Astrocyte (in vitro differentiated cells and primary cell): ENCODE measurements at places on chromosomes 7 and 10. TPM values are rescaled to one million over a fixed set of nuclear protein-coding genes. Genes with fewer than 3 reads are reported as not detected.

GRCh38 chr7:131056007-131056406 is 271.7 kb upstream of the MKLN1 start:
- H3K4me1 ChIP-seq = no peaks in the 10 kb centered on the region
- no peak overlapping the region for H3K27ac ChIP-seq
- no peak for DNase-seq
- no peak overlapping the region for H3K4me3 ChIP-seq
- no peaks in the 10 kb centered on the region for H3K36me3 ChIP-seq

DNA sequence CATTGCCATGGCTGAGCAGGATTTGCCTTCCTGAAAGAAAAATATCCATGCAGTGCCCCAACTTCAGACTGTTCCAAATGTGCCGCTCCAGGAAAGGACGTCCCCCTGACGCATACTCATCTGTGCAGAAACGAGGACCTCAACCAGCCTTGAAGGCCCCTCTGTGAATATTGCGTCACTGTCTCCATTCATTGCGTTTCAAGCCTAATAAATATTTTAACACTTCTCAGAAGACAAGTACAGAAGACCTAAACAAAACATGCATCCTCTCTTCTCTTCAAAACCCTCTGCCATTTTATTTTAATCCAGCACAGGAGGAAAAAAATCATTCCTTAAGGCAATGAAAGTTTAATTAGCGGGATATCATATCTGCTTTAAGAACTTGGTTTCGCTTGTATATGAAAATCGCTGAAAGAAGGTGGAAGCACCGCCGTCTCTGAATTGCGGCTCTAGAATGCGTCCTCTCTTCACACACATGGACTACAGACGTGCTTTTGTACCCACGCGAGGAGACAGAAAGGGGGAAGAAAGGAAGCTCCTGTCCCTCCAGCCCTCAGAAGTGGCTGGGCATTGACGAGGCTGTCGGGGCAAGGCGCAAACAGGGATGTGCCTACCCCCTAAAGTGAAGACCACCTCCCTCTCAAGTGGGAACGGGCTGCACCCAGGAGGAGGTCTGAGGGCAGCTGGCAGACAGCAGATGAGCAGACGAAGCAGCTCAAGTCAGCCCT is 36.8 kb downstream of the RGS10 start:
- H3K27me3 ChIP-seq = no peaks in the 10 kb centered on the region
- no peaks in the 10 kb centered on the region for H3K4me1 ChIP-seq
- no peak for DNase-seq
- no peak overlapping the region for H3K27ac ChIP-seq

ZNF239 gene
- total RNA-seq = 5.3 and 5.7 TPM in 2 replicates

CADPS2 gene
- 6.1 and 6.4 TPM in 2 replicates for total RNA-seq

ANKRD1 gene
- total RNA-seq = 841 and 913 TPM in 2 replicates

DNA sequence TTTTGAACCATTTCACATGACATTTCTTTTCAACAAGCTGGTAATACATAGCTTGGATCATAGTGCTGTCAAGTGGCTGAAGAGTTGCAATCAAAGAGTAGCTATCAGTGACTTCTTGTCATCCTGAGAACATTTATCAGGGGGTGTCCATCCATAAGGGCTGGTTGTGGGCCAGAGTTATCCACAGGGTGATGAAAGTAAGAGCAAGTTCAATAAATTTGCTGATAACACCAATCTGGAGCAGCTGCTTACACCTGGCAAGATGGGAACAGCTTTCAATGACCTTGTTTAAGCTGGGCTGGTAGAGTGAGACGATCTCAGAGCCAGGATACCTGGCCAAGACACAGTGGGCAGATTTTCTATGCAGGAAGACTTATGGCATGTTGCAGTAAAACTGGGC is 96.3 kb upstream of the IMMP2L start:
- no peak overlapping the region for H3K27ac ChIP-seq
- no peak for DNase-seq
- H3K4me3 ChIP-seq = no peak overlapping the region
- no peaks in the 10 kb centered on the region for H3K27me3 ChIP-seq

DGKI gene
- 6.3 and 7.5 TPM in 2 replicates for total RNA-seq

ABCB1 gene
- 0.79 and 1.8 TPM in 2 replicates for total RNA-seq

PCDH15 gene
- total RNA-seq = not detected in 2 replicates

GALNT11 gene
- total RNA-seq = 22.4 and 23.0 TPM in 2 replicates

DNA sequence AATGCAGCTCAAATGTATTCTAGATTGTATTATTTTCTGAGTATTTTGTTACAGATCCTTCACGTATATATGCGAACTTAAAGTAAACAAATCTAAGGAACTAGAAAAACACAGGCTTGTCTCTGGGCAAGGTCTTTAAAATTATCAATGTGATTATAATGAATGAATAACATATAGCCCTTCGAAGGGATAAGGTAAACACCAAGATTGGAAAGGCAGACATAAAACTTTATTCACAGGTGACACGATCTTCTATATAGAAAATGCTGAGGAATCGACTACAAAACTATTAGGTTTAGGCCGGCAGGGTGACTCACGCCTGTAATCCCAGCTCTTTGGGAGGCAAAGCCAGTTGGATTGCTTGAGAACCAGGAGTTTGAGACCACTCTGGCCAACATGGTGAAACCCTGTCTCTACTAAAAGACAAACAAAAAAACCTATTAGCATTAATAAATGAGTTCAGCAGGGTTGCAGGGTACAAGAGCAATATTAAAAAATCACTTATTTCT is 80.4 kb downstream of the CNNM2 start:
- no peak overlapping the region for H3K4me3 ChIP-seq
- H3K36me3 ChIP-seq = no peaks in the 10 kb centered on the region
- DNase-seq = no peak
- no peaks in the 10 kb centered on the region for H3K4me1 ChIP-seq

- peaks cover 37% of the 10 kb centered on the region for H3K4me1 ChIP-seq
- H3K4me3 ChIP-seq = no peak overlapping the region
- no peak overlapping the region for H3K27ac ChIP-seq
- no peaks in the 10 kb centered on the region for H3K27me3 ChIP-seq
- DNase-seq = no peak
- no peaks in the 10 kb centered on the region for H3K36me3 ChIP-seq
Measured at GRCh38 chr7:2513702-2514101, 5.9 kb upstream of the LFNG start.

SLC13A1 gene
- not detected in 2 replicates for total RNA-seq

AMPH gene
- 2.9 and 3.3 TPM in 2 replicates for total RNA-seq

SPDYE11 gene
- not detected in 2 replicates for total RNA-seq

GRCh38 chr7:132655131-132655727 is 79.0 kb upstream of the PLXNA4 start:
- H3K4me3 ChIP-seq = no peak overlapping the region
- no peak overlapping the region for H3K27ac ChIP-seq
- no peaks in the 10 kb centered on the region for H3K27me3 ChIP-seq
- peak; percentile 63 for DNase-seq
- no peaks in the 10 kb centered on the region for H3K36me3 ChIP-seq

FOXI2 gene
- not detected in 2 replicates for total RNA-seq

GIMAP6 gene
- total RNA-seq = not detected in 2 replicates

DNA sequence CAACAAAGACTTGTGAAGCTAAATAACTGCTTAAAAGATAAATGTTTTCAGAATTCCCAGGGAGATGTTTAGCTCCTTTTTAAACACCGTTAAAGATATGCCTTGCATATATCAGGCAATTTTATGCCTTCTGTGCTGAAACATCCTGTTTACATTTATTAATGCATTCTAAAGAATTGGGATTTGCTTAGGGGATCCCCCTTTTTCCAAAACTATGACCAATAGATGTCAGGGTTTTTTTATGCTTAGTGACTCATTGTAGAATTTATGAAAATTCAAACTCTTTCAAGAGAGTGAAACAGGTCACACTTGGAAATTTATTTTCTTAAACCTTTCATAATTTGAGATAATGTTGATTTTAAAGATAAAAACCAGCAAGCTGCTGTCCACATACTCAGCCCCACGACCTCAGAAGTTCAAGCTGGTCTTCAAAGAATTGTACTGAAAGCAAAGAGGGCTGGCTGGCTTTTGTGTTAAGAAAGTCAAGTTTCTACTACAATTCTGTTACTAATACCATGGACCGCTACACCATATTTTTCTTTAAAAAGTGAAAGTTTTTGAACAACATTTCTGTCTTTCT is 411.8 kb downstream of the ETV1 start:
- H3K27ac ChIP-seq = no peak overlapping the region
- H3K36me3 ChIP-seq = no peaks in the 10 kb centered on the region
- H3K27me3 ChIP-seq = no peaks in the 10 kb centered on the region

DNA sequence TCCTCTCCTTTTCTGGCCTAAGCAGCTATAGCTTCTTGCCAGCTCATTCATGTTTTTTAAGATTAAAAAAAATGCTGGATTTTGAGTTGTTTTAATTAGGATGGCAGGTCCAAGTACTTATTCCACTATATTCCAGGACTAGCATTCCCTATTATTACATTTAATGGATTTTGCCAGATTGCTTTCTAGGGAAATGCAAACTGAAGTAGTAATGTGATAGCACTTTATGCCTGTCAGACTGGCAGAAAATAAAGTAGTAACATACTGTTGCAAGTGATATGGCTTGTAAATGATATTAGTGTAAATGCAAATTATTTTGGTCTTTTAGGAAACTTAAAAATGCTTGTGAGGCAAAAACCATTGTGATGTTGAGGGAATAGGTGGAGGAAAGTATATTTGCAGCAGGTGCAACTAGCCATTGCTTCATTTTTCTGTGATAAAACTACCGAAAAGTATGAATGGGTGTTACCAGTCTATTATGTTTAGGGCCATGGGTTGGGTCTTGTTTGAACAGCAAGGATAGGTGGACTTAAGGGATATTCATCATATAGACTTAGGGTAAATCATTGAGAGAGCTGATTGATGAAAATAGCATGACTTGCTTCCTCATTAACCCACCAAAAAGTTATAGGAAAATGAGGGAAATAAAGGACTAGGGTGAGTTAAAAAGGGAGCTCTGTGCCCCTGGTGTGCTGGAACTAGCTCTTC is 19.9 kb downstream of the ZNRF2 start:
- H3K4me1 ChIP-seq = no peaks in the 10 kb centered on the region
- H3K27ac ChIP-seq = no peak overlapping the region
- DNase-seq = no peak
- H3K27me3 ChIP-seq = no peaks in the 10 kb centered on the region

LLCFC1 gene
- total RNA-seq = not detected in 2 replicates

DNA sequence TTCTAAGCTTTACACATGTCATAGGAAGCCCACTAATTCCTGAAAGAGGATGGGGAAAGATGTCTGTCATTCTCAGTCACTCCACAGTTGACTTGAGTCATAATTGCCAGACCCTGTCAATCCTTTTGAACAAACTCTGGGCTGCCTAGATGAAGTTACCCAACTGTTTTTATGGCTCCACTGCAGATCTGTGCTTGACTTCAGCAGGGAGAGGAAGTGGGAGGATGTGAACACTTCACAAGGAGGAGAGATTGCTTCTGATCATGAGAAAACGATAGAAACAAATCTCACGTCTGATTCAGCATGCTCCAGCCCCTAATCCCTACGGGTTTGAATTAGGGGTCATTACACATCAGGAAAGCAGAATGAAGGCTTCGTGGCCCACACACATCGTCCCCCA is 596.6 kb upstream of the CELF2 start:
- no peaks in the 10 kb centered on the region for H3K36me3 ChIP-seq
- H3K4me1 ChIP-seq = no peaks in the 10 kb centered on the region
- no peaks in the 10 kb centered on the region for H3K27me3 ChIP-seq
- DNase-seq = no peak

- no peaks in the 10 kb centered on the region for H3K36me3 ChIP-seq
- H3K27me3 ChIP-seq = no peaks in the 10 kb centered on the region
- no peak overlapping the region for H3K4me3 ChIP-seq
- no peak for DNase-seq
- no peaks in the 10 kb centered on the region for H3K4me1 ChIP-seq
Measured at GRCh38 chr10:34864149-34865067, 49.3 kb upstream of the PARD3 start.

DNA sequence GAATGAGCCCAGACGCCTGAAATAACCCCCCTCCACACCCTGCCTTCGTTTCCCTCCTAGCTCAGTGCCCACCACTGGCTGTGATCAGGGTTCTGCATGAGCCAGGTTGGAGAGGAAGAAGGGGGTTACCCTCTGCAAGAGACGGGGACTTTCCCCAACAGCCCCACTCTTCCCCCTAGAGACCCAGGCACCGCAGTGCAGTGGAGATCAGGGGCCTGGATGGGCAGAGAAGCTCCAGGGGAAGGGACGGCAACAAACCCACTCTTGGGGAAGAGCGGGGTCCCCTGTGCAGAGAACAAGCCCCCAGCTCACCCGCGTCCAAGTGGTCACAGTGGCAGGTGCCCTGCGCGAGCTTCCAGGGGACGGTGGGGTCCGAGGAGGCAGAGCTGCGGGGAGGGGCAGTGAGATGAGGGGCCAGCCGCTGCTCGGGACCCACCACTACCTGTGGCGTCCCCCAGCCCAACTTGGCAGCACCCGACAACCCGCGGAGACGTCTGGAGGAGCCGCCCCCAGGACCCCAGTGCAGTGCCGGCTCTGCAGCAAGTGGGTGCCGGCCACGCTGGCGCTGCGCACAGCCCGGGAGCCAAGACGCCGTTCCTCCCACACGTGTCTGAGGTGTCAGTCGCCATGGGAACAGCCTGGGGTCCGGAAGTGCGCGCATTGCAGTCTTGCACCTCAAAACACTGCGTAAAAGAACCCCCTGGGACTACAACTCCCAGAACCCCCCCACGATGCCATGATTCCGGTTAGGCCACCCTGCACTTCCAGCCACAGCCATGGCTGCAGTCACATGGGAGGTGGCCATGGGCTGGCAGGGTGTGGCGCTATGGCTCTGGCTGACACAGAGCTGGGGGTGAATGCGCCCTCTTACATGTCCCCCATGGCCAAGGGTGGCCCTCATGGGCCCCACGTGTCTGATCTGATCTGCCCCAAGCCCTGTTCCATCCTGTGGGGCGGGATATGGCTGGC is 45.8 kb upstream of the WIPI2 start:
- DNase-seq = peak; percentile 18
- H3K36me3 ChIP-seq = no peaks in the 10 kb centered on the region
- peaks cover 3% of the 10 kb centered on the region for H3K27me3 ChIP-seq
- H3K4me3 ChIP-seq = no peak overlapping the region
- no peak overlapping the region for H3K27ac ChIP-seq

SLC39A12 gene
- total RNA-seq = not detected in 2 replicates

OGDH gene
- 65.6 and 73.7 TPM in 2 replicates for total RNA-seq

DNA sequence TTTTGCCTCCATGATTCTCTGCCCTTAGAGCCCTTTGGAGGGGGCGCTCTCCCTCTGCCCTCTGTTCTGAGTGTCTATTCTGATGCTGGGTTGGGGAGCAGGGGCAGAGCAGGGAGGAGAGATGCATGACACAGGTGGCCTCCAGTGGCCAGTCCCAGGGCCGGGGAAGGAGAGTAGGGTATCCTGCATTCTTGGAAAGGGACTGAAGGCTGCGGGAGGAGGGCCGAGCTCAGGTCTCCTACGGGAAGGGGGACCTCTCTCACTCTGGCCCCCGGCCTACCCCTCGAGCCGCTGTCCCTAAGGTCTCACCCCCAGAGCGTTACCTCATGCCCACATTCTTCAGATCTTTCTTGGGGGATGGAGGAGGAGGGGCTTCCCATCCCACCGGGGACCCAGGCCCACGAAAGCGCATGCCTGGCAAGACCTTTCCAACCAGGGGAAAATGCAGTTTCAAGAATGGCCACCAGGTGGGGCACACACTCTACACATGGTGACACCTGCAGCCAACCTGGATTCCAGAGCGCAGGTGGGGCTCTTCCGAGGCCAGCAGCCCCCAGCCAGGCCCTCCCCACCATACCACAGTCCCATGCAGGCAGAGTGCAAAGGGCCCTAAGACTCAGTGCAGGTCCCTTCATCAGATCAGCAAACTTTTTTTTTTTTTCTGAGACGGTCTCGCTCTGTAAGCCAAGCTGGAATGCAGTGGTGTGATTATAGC is 86.4 kb downstream of the MYL10 start:
- no peaks in the 10 kb centered on the region for H3K27me3 ChIP-seq
- H3K4me3 ChIP-seq = no peak overlapping the region
- H3K4me1 ChIP-seq = no peaks in the 10 kb centered on the region
- DNase-seq = no peak

PLAC9 gene
- 1.5 and 2.3 TPM in 2 replicates for total RNA-seq

- peaks cover 25% of the 10 kb centered on the region for H3K4me1 ChIP-seq
- no peaks in the 10 kb centered on the region for H3K27me3 ChIP-seq
- H3K27ac ChIP-seq = peak overlapping the region; percentile 97
- peaks cover 8% of the 10 kb centered on the region for H3K36me3 ChIP-seq
Measured at GRCh38 chr10:986137-986825, 2.0 kb upstream of the GTPBP4 start.
